Urinary bladder (tissue), 4 donors: ENCODE measurements at places on chromosomes 1 and 21. TPM values are rescaled to one million over a fixed set of nuclear protein-coding genes. Genes with fewer than 3 reads are reported as not detected.

Gene TPRG1L
- 22.9 TPM for total RNA-seq

Gene THEMIS2
- total RNA-seq: 7.3 TPM

Gene LMO4
- 150 TPM for total RNA-seq

Gene FMOD
- total RNA-seq: 68.4 TPM

GRCh38 chr1:113185463-113186104 is 112.6 kb downstream of the LRIG2 start:
- DNase-seq: no peak

- DNase-seq: no peak
Observed at GRCh38 chr1:204641936-204642335, 43.6 kb downstream of the LRRN2 start.

GRCh38 chr1:177809819-177810218 is 160.0 kb downstream of the SEC16B start:
- no peak for DNase-seq

GRCh38 chr1:11147197-11147770 is 41.9 kb upstream of the ANGPTL7 start:
- no peak for DNase-seq

Gene AMY2B
- total RNA-seq: 51.0 TPM

Gene SMG5
- total RNA-seq: 33.3 TPM

GRCh38 chr21:31364253-31364945 is 20.3 kb upstream of the TIAM1 start:
- no peak for DNase-seq

GRCh38 chr21:44869781-44870747 is 3.4 kb downstream of the PTTG1IP start:
- DNase-seq: no peak

DNA sequence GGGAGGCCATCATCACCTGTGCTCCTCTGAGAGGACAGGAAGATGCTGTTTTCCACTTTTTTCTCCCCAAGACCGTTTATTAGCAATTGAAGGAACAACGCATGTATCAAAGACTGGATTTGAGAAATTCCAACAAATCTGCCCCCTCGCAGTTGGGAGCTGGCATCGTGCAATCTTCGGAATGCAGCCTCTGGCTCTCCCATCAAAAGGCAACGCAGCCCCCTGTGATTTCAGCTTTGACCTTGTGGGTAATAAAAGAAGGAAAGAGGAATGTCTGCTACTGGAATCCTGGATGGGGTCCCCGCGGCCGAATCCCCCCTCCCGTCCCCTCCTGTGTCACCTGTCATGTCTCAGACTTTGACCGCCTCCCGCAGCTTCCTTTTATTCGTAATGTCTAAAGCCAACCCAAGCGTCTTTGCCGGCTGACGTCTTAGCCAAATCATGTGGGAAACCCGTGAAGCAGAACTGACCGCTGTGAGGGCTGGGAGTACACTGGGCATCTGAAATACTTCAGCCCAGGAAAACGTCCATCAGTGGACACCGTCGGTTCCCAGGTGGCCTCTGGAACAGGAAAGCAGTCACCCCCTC is 101.5 kb downstream of the WDR4 start:
- no peak for DNase-seq

GRCh38 chr1:238811211-238811879 is 575.0 kb upstream of the CHRM3 start:
- no peak for DNase-seq

GRCh38 chr1:75582725-75583261 is 28.1 kb downstream of the SLC44A5 start:
- no peak for DNase-seq
